ENCODE measurements at places on chromosomes 12 and 14. TPM values are rescaled to one million over a fixed set of nuclear protein-coding genes. Genes with fewer than 3 reads are reported as not detected.

TIMELESS gene
- 19.1 TPM for total RNA-seq

CLEC9A gene
- not detected for total RNA-seq

GDF3 gene
- not detected for total RNA-seq

ZBTB25 gene
- total RNA-seq, result 2.7 TPM

HOXC10 gene
- total RNA-seq, result 15.5 TPM

CLMN gene
- 14.7 TPM for total RNA-seq

SELPLG gene
- 0.40 TPM for total RNA-seq

EPYC gene
- not detected for total RNA-seq

DLGAP5 gene
- total RNA-seq, result 27.4 TPM

All from A375 (cell line).